Astrocyte (in vitro differentiated cells and primary cell): ENCODE measurements at places on chromosomes 7 and 10.
A peak's percentile ranks its signal among the peaks of the same experiment; 100 is the strongest.

GRCh38 chr7:81408728-81409127 lies 361.1 kb downstream of the HGF start:
- no peaks in the 10 kb centered on the region for H3K36me3 ChIP-seq
- no peak overlapping the region for H3K4me3 ChIP-seq
- no peaks in the 10 kb centered on the region for H3K27me3 ChIP-seq
- no peak for DNase-seq

GRCh38 chr10:21406595-21407193 lies 118.8 kb downstream of the SKIDA1 start:
- H3K27me3 ChIP-seq: no peaks in the 10 kb centered on the region
- H3K36me3 ChIP-seq: no peaks in the 10 kb centered on the region
- peaks cover 22% of the 10 kb centered on the region for H3K4me1 ChIP-seq
- H3K27ac ChIP-seq: peak overlapping the region; percentile 36
- no peak overlapping the region for H3K4me3 ChIP-seq

DNA sequence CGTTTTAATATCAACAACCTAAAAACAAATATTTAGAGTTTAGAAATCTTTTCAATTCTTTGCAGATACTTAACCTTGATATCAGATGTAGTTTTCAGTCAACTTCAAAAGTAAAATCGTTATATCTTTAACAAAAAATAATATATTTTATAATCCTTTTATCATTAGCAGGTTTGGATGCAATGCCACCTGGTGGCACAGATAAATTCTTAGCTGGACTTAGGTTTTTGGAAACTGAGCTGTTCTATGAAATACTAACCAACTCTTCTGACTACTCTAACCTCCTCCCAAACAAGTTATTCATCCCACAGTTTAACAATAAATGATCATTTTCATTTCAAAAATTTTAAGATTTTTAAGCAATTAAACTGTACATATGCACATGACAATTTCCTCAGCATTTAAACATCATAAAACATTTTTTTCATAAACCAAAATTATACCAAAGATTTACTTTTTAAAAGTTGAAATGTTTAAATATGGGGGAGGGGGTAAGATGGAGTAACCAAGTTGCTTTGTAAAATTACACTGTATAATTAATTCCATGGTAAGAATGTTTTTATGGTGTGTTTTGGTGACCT lies 56.9 kb downstream of the HIBADH start:
- peaks cover 21% of the 10 kb centered on the region for H3K4me1 ChIP-seq
- peak overlapping the region; percentile 63 for H3K27ac ChIP-seq
- DNase-seq: peak; percentile 15
- H3K4me3 ChIP-seq: peak overlapping the region; percentile 18

- H3K27ac ChIP-seq: no peak overlapping the region
- H3K27me3 ChIP-seq: no peaks in the 10 kb centered on the region
- peaks cover 3% of the 10 kb centered on the region for H3K4me1 ChIP-seq
- H3K36me3 ChIP-seq: no peaks in the 10 kb centered on the region
- no peak for DNase-seq
Observed at GRCh38 chr7:41113719-41114118, 589.2 kb downstream of the INHBA start.

DNA sequence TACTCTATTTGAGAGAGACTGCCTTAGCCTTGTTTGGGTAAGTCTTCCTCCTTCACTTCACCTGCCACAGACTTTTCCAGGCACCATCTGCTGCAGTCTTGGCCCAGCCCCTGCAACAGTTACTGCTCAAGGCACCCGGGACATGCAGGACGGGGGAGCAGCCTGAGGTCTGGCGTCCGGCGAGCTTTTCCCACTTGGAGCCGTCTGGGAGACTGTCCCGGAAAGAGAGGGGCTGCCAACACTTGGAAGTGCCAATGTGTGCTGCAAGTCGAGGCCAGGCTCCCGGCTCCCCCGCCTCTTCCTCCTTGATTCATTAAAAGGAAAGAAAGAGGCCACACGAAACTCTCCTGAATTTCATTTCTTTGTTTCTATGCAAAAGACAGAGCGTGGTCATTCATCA lies 13.7 kb downstream of the HTRA1 start:
- H3K36me3 ChIP-seq: no peaks in the 10 kb centered on the region
- H3K27me3 ChIP-seq: no peaks in the 10 kb centered on the region
- peaks cover 33% of the 10 kb centered on the region for H3K4me1 ChIP-seq
- H3K4me3 ChIP-seq: no peak overlapping the region

- DNase-seq: no peak
- no peaks in the 10 kb centered on the region for H3K36me3 ChIP-seq
- H3K4me3 ChIP-seq: no peak overlapping the region
- H3K27me3 ChIP-seq: no peaks in the 10 kb centered on the region
Observed at GRCh38 chr10:31902625-31903024, 26.0 kb downstream of the ARHGAP12 start.

DNA sequence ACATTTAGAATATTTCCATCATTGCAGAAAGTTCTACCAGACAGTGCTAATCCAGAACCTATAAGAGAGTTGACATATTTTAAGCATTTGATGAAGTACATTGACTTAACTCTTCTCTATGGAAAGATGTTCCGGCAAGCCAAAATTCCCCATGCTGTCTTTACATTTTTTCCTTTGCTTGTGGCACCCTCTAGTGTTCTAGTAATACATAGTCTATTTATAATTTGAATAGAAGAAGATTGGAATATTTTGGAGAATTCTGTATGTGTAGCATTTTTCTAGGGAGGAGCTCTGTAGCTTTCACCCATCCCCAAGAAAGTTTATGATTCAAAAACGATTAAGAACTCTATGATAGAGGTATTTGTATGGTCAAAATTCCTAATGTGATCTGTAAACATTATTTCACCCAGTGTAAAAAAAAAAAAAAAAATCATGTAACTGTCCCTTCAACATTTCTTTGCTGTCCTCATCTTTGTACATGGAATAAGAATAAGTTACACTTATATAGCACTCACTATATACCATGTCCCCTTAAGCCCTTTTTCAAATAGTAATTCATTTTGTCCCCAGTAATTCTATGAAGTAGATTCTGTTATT lies 33.2 kb downstream of the NRF1 start:
- H3K27me3 ChIP-seq: no peaks in the 10 kb centered on the region
- peak; percentile 36 for DNase-seq
- peaks cover 13% of the 10 kb centered on the region for H3K4me1 ChIP-seq
- H3K27ac ChIP-seq: no peak overlapping the region
- no peaks in the 10 kb centered on the region for H3K36me3 ChIP-seq

GRCh38 chr7:112707655-112708054 lies 82.5 kb downstream of the TMEM168 start:
- H3K27me3 ChIP-seq: no peaks in the 10 kb centered on the region
- no peaks in the 10 kb centered on the region for H3K36me3 ChIP-seq
- H3K4me1 ChIP-seq: no peaks in the 10 kb centered on the region
- no peak for DNase-seq

GRCh38 chr10:17802350-17802749 lies 6.8 kb upstream of the MRC1 start:
- H3K27ac ChIP-seq: no peak overlapping the region
- no peak overlapping the region for H3K4me3 ChIP-seq
- H3K27me3 ChIP-seq: no peaks in the 10 kb centered on the region
- DNase-seq: no peak
- H3K4me1 ChIP-seq: no peaks in the 10 kb centered on the region

- peaks cover 5% of the 10 kb centered on the region for H3K4me1 ChIP-seq
- peak overlapping the region; percentile 64 for H3K27ac ChIP-seq
- peak; percentile 54 for DNase-seq
- H3K4me3 ChIP-seq: no peak overlapping the region
Observed at GRCh38 chr7:83148776-83149175, 13.9 kb downstream of the PCLO start.

- H3K27ac ChIP-seq: no peak overlapping the region
- DNase-seq: no peak
- H3K36me3 ChIP-seq: no peaks in the 10 kb centered on the region
- H3K4me3 ChIP-seq: no peak overlapping the region
- H3K27me3 ChIP-seq: no peaks in the 10 kb centered on the region
Observed at GRCh38 chr10:117353684-117354083, 21.6 kb downstream of the PDZD8 start.

GRCh38 chr10:74213571-74214162 lies 62.6 kb downstream of the ADK start:
- H3K36me3 ChIP-seq: peaks cover 3% of the 10 kb centered on the region
- no peak overlapping the region for H3K27ac ChIP-seq
- no peaks in the 10 kb centered on the region for H3K27me3 ChIP-seq
- H3K4me3 ChIP-seq: no peak overlapping the region

GRCh38 chr10:127878475-127879055 lies 14.2 kb downstream of the CLRN3 start:
- H3K4me3 ChIP-seq: no peak overlapping the region
- no peak overlapping the region for H3K27ac ChIP-seq
- no peak for DNase-seq
- H3K4me1 ChIP-seq: no peaks in the 10 kb centered on the region
- H3K27me3 ChIP-seq: peaks cover 5% of the 10 kb centered on the region

DNA sequence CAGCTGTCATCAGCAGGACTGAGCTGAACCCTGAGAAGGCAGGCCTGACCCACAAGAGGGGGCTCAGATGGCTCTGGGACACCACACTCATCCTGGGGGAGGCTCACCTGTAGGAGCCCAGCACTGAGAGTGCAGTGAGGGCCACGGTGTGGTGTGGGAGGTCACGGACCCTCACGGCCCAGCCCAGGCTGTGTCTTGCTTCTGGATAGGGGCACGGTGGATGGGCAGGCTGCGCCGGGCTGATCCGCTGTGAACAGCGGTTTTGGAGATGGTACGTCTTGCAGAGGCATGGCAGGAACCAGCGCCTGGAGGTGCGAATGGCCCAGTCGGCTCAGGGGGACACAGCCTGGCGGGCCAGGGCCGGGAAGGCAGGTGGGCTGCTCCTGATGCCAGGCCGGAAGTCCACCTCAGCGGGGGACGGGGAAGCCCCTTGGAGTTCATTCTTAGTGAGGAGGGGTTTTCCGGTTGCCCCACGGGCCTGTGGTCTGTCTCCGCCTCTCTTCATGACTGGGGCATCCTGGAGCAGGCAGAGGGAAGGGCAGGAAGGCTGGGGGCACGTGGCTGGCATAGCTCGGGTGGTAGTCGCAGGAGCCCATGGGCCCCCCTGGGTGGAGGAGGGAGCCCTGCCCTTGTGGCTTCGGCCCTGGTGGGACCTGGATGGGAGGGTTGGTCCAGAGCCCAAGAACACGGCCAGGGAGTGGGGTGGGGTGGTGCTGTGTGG lies 112.5 kb downstream of the UNCX start:
- DNase-seq: no peak
- H3K36me3 ChIP-seq: no peaks in the 10 kb centered on the region
- H3K27me3 ChIP-seq: no peaks in the 10 kb centered on the region
- H3K4me3 ChIP-seq: no peak overlapping the region
- H3K4me1 ChIP-seq: no peaks in the 10 kb centered on the region

GRCh38 chr7:151999424-152000090 lies 25.9 kb upstream of the GALNT11 start:
- H3K4me3 ChIP-seq: no peak overlapping the region
- H3K27me3 ChIP-seq: peaks cover 9% of the 10 kb centered on the region
- H3K27ac ChIP-seq: no peak overlapping the region
- DNase-seq: no peak
- no peaks in the 10 kb centered on the region for H3K36me3 ChIP-seq

- peak overlapping the region; percentile 5 for H3K4me3 ChIP-seq
- H3K27me3 ChIP-seq: no peaks in the 10 kb centered on the region
- H3K27ac ChIP-seq: peak overlapping the region; percentile 81
- DNase-seq: peak; percentile 89
Observed at GRCh38 chr7:75732764-75733630, 5.7 kb downstream of the HIP1 start.

GRCh38 chr7:133688483-133689239 lies 435.8 kb downstream of the EXOC4 start:
- H3K27me3 ChIP-seq: no peaks in the 10 kb centered on the region
- no peaks in the 10 kb centered on the region for H3K36me3 ChIP-seq
- H3K4me1 ChIP-seq: peaks cover 5% of the 10 kb centered on the region

DNA sequence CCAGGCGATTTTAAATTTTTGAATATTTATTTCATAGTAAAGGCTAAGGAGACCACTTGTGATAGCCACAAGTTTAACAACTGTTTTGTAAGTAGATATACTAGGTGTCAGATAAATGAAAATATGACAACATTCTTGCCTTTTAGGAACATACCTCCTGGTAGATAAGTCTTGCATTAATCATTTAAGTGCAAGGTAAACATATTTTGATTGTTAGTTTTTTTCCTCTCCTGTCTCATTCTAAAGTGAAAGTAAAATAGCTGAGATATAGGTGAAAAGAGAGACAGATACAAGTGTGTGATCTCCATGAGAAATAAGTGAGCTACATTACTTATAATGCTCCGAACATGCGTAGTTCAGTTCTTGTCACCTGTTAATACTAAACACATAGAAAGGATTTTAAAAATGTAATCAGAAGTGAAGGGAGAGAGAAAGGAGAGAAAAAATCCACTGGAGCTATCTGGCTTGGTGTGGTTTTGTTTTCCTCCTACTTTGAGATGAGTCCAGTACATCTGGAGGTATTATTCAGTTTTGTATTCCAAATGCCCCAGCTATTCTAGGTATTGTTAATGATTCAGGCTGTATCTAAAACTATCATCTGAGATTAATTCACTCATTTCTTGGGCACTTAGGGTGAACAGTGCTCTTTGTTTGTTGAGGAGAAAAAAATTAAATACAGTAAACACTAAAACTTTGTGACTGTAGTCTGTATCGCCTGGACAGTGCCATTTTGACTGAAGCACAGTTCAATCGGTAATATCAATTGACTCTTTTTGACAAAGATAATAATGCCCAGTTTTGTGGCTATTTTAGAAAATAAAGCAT lies 21.2 kb downstream of the GLCCI1 start:
- H3K36me3 ChIP-seq: no peaks in the 10 kb centered on the region
- H3K4me3 ChIP-seq: no peak overlapping the region
- H3K4me1 ChIP-seq: no peaks in the 10 kb centered on the region
- no peak for DNase-seq
- H3K27me3 ChIP-seq: no peaks in the 10 kb centered on the region

- no peak overlapping the region for H3K27ac ChIP-seq
- H3K4me3 ChIP-seq: no peak overlapping the region
- H3K27me3 ChIP-seq: peaks cover 4% of the 10 kb centered on the region
- no peaks in the 10 kb centered on the region for H3K4me1 ChIP-seq
Observed at GRCh38 chr10:70729763-70730357, 55.3 kb downstream of the TBATA start.

DNA sequence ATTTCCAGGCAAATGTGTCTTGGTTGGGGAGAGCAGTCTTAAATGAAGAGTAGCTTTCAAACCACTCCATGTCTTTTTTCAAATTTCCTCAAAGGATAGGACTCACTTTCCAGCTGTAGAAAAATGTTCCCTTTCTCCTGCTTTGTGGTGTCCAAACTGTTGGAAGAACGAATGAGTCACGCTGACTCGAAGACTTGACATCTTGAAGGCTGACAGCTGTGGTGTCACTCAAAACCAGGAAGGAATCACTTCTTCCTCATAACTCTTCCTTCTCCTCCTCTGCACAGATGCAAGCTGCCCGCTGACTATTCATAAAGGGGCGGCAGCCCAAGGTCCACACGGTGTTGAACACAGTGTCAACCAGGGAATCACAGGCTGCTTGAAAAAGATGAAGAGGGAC lies 19.2 kb downstream of the PLA2G12B start:
- H3K27me3 ChIP-seq: no peaks in the 10 kb centered on the region
- no peak for DNase-seq
- H3K36me3 ChIP-seq: no peaks in the 10 kb centered on the region

GRCh38 chr7:138579671-138580070 lies 119.6 kb downstream of the TRIM24 start:
- no peaks in the 10 kb centered on the region for H3K4me1 ChIP-seq
- no peak for DNase-seq
- peaks cover 18% of the 10 kb centered on the region for H3K36me3 ChIP-seq
- H3K4me3 ChIP-seq: no peak overlapping the region
- H3K27me3 ChIP-seq: no peaks in the 10 kb centered on the region
- no peak overlapping the region for H3K27ac ChIP-seq

- no peaks in the 10 kb centered on the region for H3K36me3 ChIP-seq
- H3K4me3 ChIP-seq: no peak overlapping the region
- H3K4me1 ChIP-seq: no peaks in the 10 kb centered on the region
Observed at GRCh38 chr7:18437101-18437500, 58.4 kb upstream of the HDAC9 start.

- no peak for DNase-seq
- no peaks in the 10 kb centered on the region for H3K4me1 ChIP-seq
- H3K27ac ChIP-seq: no peak overlapping the region
- no peaks in the 10 kb centered on the region for H3K27me3 ChIP-seq
- no peak overlapping the region for H3K4me3 ChIP-seq
Observed at GRCh38 chr7:50598460-50599343, 33.5 kb upstream of the DDC start.
